ENCODE measurements at places on chromosomes 3 and 15.

DNA sequence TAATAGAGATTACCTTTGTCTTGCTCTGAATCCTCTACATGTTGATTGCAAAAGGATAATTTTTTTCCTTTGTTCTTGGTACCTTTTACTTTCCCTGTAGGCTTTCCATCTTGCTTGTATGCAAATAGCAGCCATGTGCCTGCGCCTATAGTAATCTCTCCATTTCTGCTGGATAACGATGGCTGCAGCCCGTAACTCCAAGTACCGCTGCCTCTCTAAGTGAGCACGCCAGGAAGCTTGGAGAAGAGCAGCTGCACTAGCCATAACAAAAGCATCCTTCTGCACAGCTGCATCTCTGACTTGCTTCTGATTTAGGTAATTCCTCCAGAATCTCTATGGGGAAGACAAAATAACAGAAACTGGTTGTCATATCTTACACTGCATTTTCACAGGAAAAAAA lies 89.3 kb downstream of the NR2E3 start:
- DNase-seq: no peak

DNA sequence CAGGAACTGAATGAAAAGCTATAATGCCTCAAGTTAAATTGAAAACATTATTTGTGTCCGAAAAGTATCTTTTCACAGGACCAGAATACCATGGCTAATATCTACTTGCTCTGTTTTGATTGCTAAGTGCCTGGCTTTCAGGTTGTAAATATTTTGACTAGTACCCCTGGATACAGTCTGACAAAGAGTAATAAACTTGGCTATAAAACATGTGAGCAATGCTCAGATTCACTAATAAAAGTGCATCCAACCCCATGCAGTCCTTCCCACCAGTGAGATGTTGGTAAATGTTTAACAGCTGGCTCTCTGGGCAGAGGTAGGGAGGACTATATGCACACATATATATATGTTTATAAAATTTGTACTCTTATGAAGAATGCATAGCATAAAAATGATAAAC lies 281.8 kb upstream of the TGFBR2 start:
- DNase-seq: no peak

GRCh38 chr15:26352406-26352805 lies 420.5 kb downstream of the GABRB3 start:
- no peak for DNase-seq

DNA sequence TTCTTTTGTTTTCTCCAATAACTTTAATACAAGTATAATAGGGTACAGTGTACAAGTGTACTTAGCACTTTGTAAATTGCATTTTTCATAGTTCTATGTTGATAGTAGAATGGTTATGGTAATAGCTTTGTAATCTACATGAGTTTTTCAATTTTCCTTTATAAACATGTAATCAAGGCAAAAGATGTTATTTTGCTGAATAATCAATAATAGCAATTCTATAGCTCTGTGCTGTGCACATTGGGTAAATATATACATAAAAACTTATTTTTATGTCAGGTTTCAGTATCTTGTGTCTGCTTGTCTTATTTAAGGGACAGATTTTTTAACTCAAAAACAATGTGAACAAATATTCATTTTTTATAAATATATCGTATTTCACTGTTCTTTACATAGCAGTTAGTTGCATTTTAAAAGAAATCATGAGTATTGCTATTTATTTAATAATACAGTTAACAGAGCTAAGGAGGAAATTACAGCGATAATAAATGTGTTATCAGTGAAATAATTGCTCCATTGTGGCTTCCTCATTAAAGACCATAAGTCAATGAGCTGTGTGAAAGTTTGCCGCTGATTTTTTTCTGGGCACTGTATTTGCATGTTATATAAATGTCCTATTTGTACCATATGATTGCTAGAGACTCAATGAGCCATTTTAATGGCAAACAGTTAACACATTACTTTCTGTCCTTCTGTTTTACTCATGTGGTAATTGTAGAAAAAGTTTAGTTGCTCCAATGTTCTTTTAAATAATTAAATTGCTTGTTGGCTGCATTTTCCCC lies 214.6 kb upstream of the STAC start:
- no peak for DNase-seq

DNA sequence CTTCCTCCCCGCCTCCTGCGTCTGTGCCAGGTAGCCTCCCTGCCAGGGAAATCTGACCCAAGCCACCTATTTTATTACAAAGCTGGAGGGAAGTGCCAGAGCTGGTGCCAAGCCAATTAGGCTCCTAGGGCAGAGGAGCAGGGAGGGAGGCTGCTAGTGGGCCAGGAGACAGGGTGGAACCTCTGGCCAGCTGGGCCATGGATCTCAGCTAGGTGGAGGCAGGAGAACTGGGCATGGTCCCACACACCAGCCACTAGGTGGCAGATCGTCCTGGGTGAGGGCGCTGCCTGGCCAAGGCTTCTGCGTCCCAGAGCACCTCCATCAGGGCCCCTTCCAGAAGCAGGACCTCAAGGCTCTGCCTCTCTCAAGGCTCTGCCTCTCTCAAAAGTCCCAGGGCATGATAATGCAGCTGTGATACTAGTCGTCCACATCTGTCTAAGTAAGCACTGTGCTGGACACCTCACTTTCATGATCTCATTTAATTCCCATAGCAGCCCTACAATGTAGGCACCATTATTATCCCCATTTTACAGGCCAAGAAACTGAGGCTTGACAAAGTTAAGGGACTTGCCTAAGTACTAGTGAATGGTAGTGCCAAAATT lies 4.5 kb upstream of the RFT1 start:
- DNase-seq: peak; percentile 44

GRCh38 chr3:61967019-61967418 lies 405.6 kb downstream of the PTPRG start:
- DNase-seq: no peak

DNA sequence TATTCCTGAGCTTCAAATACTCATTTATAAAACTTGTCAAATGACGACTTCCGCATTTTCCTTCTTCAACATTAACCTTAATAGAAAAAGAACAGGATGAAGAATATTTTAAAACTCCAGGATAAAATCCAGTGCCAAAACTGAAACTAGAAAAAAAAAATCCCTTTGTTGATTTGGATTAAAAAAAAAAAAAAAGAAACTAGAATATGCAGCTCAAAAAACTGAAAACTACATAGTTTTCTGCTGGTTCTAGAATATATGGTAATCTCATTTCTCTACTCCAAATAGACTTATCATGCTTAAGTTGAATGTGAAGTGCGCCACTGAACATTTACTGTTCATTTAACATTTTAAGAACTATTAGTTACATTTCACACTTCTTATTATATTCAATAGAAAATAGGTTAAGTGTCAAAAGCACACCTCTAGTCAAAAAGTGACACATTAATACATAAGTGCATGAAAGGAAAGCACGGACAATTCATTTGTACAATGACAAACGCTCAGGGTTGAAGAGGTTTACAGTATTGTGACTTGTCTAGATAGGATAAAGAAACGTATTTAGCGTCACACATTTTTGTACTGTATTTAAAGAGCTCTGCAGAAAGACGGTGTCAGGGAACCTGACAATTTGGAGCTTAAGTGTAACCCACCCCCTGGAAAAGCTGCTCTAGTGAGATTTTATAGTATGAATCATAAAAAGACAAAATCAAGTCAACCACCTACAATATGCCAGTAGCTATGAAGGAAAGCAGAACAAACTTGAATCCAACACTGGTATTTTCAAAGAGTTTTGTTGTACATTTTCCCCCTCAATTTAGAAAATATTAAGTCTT lies 5.8 kb downstream of the TRA2B start:
- DNase-seq: no peak

- DNase-seq: no peak
Observed at GRCh38 chr3:175383813-175384212, 524.7 kb downstream of the NAALADL2 start.

DNA sequence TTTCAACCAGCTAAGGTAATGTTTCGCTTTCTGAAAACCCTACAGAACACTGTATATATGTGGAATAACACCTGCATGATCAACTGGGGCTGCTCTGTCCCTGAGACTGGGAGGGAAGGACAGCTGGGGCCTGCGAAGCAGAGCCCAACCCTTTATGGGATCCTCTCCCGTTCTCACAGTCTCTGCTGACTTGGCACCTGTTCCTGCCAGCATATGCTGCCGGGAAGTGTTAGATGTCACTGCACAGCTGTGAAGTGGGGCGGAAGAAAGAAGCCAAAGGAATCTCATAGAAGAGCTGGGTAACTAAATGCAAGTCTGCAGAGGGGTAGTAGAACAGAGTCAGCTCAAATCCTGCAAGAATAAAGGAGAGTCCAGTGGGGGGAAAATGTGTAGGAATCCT lies 29.6 kb downstream of the LRRC3B start:
- DNase-seq: no peak

- no peak for DNase-seq
Observed at GRCh38 chr15:75841626-75842025, 1.6 kb upstream of the UBE2Q2 start.

- DNase-seq: no peak
Observed at GRCh38 chr3:139299261-139300132, 44.3 kb upstream of the MRPS22 start.

- no peak for DNase-seq
Observed at GRCh38 chr3:100184948-100185570, 70.8 kb upstream of the FILIP1L start.

DNA sequence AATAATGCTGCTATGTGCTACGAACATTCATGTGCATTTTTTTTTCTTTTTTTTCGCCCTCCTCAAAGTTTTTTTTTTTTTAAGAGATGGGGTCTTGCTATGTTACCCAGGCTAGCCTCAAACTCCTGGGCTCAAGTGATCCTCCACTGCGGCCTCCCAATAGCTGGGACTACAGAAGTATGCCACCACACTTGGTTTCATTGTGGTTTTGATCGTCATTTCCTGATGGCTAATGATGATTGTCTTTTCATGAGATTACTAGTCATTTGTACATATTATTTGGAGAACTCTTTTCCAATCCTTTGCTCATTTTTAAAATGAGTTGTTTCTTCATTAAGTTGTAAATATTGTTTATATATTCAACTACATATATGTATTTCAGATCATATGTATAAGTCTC lies 48.8 kb downstream of the FBXO22 start:
- DNase-seq: no peak

DNA sequence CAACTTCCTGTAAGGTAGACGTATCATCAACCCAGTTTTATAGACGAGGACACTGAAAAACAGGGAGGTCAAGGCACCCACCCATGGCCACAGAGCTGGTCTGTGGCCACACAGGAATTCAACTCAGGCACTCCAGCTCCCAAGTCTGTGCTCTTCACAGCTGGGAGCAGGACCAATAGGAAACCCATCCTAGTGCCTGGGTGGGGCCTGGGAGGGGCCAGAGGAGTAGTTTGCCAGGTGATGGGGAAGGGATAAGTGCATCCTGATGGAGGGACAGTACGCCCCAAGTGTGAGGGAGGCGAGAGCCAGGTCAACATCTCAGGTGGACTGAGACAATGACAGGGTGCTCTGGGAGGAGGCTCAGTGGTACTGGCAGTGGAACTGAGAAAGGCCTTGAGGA lies 22.0 kb downstream of the KIF9 start:
- no peak for DNase-seq

- DNase-seq: no peak
Observed at GRCh38 chr3:119220198-119220597, 20.5 kb downstream of the B4GALT4 start.

DNA sequence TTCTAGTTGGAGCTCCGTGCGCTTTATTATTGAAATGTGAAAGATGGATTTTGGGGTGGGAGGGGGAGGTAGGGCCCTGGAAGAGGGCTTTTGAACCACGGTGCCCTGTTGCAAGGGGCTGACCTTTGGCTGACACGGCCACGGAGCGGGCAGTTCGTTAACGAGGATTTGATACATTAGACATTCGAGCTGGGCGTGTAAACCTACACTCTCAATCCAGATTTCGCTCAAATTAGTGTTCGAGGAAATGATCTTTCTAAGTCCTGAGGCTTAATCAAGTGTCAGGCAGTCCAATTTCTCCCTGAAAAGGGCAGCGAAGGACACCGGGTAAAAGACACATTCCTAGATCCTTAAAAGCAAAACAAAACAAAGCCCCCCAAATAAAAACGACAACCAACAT lies 13.0 kb downstream of the ZIC1 start:
- no peak for DNase-seq

DNA sequence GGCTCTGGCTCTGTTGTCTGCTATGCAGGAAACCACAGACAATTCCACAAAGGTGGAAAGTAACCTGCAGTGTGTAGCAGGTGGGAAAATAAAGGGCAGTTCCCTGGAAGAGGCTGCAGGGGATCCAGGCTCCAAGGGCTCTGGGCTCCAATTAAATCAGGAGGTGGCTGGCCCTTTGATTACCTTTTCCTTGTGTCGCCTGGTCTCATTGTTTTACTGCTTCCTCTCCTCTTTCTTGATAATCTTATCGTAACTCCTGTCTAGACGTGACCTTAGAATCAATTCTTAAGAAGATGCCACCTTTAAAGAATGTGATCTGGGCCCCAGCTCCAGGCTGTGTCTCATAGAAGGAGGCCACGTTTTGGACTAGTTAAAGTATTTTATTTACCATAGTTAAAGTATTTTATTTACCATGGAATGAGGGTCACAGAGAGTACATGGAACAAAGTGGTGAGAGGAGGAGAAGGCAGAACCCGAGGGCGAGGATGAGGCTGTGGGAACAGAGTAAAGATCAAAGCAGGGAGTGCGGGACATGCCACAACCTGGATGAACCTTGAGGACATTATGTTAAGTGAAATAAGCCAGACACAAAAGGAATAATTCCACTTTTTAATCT lies 237.5 kb upstream of the STT3B start:
- no peak for DNase-seq
